ENCODE measurements at places on chromosomes 5 and 9. TPM values are rescaled to one million over a fixed set of nuclear protein-coding genes. Genes with fewer than 3 reads are reported as not detected.

Gene MUSK
- total RNA-seq = 0.66 TPM

Gene SPINK6
- not detected for total RNA-seq

Gene GRXCR2
- total RNA-seq = not detected

Gene ACER2
- total RNA-seq = 4.5 TPM

Gene WWC1
- 4.9 TPM for total RNA-seq

Gene NME5
- total RNA-seq = 2.5 TPM

Gene GFI1B
- total RNA-seq = not detected

Gene PCDHB9
- total RNA-seq = 0.99 TPM

Gene RPL12
- total RNA-seq = 1,751 TPM

Gene PTGS1
- total RNA-seq = 13.4 TPM

Gene SLC4A9
- total RNA-seq = not detected

Gene PCDHGB7
- total RNA-seq = 13.6 TPM

Gene ELOVL7
- total RNA-seq = under 0.01 TPM

Gene RAB3C
- not detected for total RNA-seq

Gene EGFLAM
- total RNA-seq = 0.33 TPM

Gene NMUR2
- not detected for total RNA-seq

Gene PCDHGB5
- 17.5 TPM for total RNA-seq

Gene GRM6
- not detected for total RNA-seq

Gene NUTM2F
- not detected for total RNA-seq

Gene UTP15
- 20.8 TPM for total RNA-seq

Gene BTNL3
- total RNA-seq = not detected

Gene ANKRA2
- 29.7 TPM for total RNA-seq

Gene FAXDC2
- total RNA-seq = 11.3 TPM

Gene EQTN
- total RNA-seq = not detected

Gene SCGB3A2
- not detected for total RNA-seq

Gene HEMGN
- not detected for total RNA-seq

Gene TICAM2
- total RNA-seq = 8.8 TPM

Gene LRRC19
- not detected for total RNA-seq

Gene PCA3
- total RNA-seq = not detected

Gene IL5
- not detected for total RNA-seq

Gene GFPT2
- 26.7 TPM for total RNA-seq

Measured in fibroblast of lung (primary cell).